Neural crest cell (in vitro differentiated cells): ENCODE measurements at places on chromosomes 2 and 18. TPM values are rescaled to one million over a fixed set of nuclear protein-coding genes. Genes with fewer than 3 reads are reported as not detected.

Gene BOLL
- total RNA-seq = not detected in 2 replicates

DNA sequence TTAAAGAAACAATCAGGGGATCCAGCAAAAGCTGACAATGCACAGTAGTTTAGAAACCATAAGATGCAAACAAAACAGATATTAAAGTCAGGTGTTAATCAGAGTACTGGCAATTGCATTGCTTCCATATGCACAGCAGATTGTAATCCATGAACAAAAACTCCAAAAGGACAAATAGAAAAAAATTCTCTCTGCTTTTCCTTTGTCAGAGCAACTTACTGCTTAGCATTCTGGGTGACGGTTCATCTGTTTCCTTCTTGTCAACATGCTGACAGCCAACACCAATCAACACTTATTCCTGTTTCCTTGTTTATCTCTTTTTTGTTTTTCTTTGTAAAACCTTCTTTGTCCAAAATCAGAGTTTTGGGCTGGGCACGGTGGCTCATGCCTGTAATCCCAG is 473.1 kb downstream of the XIRP2 start:
- no peaks in the 10 kb centered on the region for H3K27me3 ChIP-seq
- DNase-seq = no peak
- H3K4me3 ChIP-seq = no peak overlapping the region
- no peak overlapping the region for H3K27ac ChIP-seq
- H3K36me3 ChIP-seq = peaks cover 2% of the 10 kb centered on the region

GRCh38 chr2:53210538-53210937 is 557.1 kb upstream of the CHAC2 start:
- no peak for DNase-seq
- H3K4me3 ChIP-seq = no peak overlapping the region
- H3K27ac ChIP-seq = no peak overlapping the region

DNA sequence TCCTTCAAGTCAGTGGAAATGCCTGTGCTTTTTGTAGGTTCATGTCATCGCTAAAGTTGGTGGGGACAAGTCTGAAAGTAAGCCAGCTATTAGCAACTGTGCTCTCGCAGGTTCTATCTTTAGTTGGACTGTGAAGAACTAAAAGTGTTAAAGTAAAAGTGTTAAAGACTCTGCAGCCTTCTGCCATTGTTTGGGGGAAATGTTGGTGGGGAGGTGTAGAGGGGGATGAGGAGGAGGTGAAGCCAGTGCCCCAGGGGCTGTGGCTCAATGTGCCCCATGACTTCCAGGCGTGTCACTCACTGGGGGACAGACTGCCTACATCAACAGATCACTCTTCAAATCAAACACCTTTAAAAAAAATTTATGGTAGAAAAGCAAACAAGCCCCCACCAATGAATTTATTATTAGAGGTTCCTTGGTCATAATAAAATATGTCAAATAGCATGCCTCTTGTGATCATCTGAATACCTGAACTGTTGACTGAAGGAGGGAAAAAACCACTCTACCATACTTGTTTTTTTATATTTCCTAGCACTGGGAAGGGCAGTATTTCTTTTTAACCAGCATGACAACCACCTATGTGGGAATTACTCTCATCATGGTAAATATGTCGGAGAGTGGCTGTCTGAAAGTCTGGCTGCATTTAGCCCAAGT is 19.3 kb downstream of the TGFA start:
- peaks cover 3% of the 10 kb centered on the region for H3K36me3 ChIP-seq
- H3K27me3 ChIP-seq = no peaks in the 10 kb centered on the region
- peaks cover 10% of the 10 kb centered on the region for H3K4me1 ChIP-seq
- no peak for DNase-seq
- no peak overlapping the region for H3K27ac ChIP-seq

Gene MATN3
- 1.3 and 1.9 TPM in 2 replicates for total RNA-seq

DNA sequence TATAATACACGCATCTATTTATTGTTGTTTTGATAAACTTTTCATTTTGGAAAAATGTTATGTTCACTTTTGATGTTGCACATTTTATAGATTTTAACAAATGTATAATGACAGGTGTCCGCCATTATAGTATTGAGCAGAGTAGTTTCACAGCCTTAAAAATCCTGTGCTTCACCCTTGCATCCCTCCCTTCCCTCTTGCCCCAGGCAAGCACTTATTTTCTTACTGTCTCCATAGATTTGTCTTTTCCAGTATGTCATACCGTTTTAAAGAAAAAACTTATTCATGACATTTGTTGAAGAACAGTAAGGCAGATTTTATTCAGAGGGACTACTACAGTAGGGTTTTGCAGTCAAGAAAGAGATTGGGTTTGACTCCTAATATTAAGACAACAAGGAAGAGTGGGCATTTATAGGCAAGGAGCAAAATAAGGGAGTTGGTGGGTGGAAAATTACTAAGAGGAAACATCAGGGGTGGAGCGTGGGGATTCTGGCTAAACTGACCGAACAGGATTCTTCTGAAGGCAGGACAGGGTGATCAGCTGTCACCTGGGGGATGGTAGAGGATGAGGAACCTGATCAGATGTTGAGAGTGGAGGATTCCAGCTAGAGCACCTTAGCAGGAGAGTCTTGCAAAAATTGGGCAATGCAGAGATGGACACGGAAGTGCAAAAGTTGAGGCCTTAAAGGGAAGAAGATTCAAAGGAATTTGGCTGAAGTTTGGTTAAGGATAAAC is 108.8 kb downstream of the NCK2 start:
- H3K27ac ChIP-seq = peak overlapping the region; percentile 70
- DNase-seq = no peak
- H3K4me1 ChIP-seq = peaks cover 10% of the 10 kb centered on the region
- H3K36me3 ChIP-seq = peaks cover 15% of the 10 kb centered on the region

DNA sequence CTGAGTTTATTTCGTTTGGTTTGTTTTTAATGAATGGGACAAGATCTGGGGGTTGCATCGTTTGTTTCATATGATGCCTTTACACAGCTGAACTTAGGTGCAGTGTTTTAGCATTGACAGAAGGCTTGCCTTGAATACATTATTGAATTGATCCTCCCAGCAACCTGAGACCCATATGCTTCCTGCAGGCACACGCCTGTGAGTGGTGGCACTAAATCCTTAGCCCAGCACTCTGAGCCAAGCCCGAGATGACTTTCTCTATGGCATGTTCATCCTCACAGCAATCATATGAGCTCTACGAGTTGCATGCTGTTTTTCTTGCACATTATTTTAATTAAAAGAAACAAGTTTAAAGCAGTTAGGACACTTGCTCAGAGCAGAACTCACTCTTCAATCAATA is 47.8 kb upstream of the AGAP1 start:
- H3K27ac ChIP-seq = no peak overlapping the region
- H3K4me3 ChIP-seq = no peak overlapping the region
- DNase-seq = no peak
- no peaks in the 10 kb centered on the region for H3K27me3 ChIP-seq
